Jurkat, Clone E6-1 (cell line): ENCODE measurements at places on chromosomes 4 and X.
A peak's percentile ranks its signal among the peaks of the same experiment; 100 is the strongest.

DNA sequence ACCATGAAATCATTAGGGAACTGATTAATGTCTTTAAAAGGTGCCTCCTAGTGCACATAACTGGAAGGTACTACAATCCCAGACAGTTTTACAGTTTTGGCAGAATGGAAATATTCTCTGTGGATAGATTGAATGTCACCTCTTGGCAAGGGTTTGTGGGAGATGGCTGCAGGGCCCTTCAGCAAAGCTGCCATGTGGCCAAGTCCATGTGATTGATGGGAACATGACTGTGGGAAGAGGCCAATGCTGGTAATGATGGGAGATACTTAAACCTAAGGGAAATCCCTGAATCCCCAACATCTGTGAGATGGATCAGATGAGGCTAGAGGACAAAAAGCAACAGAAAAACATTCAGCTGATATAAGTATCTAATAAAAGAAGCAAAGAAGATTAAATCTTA is 493.7 kb downstream of the MAGEE1 start:
- no peak for DNase-seq

- DNase-seq, result no peak
Observed at GRCh38 chr4:108325561-108325960, 156.8 kb upstream of the LEF1 start.

GRCh38 chr4:177356206-177356605 is 46.5 kb downstream of the NEIL3 start:
- no peak for DNase-seq

- DNase-seq, result no peak
Observed at GRCh38 chr4:8738471-8738931, 133.1 kb downstream of the HMX1 start.

- no peak for DNase-seq
Observed at GRCh38 chrX:141989815-141990214, 86.1 kb downstream of the MAGEC1 start.

DNA sequence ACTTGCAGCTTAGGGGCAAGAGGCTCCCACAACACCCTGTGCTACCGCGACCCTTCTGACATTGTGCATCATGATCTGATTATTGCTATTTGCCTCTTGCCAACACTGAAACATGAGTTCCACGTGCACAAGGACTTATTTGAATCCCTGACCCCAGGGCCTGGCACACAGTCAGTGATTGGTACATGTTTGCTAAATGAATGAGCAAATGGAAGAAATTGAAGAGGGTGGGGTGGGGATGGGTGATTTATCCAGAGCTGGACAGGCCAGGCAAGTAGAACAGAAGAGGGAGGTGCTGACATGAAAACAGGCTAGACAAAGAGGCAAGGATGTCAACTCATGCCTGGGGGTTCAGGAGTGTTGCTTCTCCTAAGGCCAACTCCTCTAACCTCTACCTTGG is 24.9 kb upstream of the RPL39 start:
- DNase-seq, result no peak

- no peak for DNase-seq
Observed at GRCh38 chrX:136209016-136209738, 42.0 kb downstream of the MAP7D3 start.

DNA sequence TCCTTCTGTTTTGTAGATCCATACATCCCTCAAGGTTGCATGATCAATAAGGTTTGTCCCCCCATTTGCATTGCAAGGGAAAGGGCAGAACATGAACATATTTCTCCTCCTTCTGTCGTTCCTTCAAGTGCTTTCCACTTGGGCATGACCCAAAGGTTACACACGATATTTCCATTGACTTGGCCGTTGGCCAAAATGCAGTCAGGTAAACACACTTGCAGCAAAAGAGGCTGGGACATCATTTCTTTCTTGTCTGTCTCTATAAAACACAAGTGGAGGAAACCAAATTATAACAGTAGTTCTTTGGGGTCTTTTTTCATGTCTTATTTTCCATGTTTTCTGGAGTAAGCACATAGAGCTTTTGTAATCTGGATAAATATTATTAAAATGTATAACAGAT is 156.1 kb downstream of the FRAS1 start:
- DNase-seq, result no peak

DNA sequence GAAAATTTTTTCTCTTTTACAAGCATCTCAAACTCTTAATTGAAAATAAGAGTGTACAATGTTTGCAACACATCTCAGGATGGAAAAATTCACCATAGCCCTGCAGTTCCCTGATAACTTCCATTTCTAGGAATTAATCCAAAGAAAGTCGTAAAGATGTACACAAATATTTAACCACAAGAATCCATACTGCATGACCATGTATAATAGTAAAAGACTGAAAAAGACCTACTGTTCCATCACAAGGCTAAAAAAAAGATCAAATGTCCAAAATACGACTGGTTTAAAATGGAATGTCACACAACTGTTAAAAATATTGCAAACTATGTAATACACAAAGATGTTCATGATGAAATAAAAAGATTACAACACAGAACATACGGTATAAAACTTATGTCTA is 32.1 kb downstream of the HUWE1 start:
- no peak for DNase-seq

- no peak for DNase-seq
Observed at GRCh38 chr4:108828620-108829019, 65.8 kb upstream of the ETNPPL start.

DNA sequence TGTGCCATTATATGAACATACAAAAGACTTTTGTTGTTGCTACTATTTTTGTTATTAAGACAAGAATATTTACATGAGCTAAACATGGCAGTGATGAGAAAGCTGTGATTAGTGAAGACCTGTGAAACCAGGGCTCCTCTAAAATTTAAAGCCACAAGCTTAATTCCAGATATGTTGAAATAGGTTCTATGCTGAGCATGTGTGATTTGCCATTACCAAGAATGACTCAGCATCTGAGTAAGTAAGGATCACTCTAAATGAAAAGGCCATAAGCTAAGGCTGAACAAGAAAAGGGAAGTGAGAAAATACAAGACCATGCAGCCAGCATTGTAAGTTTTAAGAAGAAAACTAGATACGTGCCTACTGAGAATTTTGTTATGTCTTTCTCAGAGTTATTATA is 75.9 kb upstream of the CAMK2D start:
- DNase-seq, result no peak

GRCh38 chr4:175326796-175327195 is 408.6 kb downstream of the ADAM29 start:
- no peak for DNase-seq

GRCh38 chr4:85166318-85166717 is 199.8 kb upstream of the WDFY3 start:
- no peak for DNase-seq

- no peak for DNase-seq
Observed at GRCh38 chrX:129091097-129091496, 432.2 kb downstream of the SMARCA1 start.

GRCh38 chr4:80235451-80235850 is 31.0 kb upstream of the FGF5 start:
- no peak for DNase-seq

DNA sequence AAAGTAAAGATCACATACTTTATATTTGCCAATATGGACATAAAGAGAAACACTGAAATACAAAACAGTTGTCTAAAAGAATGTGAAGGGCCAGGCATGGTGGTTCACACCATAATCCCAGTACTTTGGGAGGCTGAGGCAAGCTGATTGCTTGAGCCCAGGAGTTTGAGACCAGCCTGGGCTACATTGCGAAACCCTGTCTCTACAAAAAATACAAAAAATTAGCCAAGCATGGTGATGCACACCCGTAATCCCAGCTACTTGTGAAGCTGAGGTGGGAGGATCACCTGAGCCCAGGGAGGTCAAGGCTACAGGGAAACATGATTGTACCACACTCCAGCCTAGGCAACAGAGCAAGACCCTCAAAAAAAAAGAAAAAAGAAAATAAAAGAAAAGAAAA is 11.8 kb downstream of the RBM47 start:
- no peak for DNase-seq

GRCh38 chr4:142435599-142436235 is 410.4 kb downstream of the INPP4B start:
- no peak for DNase-seq

DNA sequence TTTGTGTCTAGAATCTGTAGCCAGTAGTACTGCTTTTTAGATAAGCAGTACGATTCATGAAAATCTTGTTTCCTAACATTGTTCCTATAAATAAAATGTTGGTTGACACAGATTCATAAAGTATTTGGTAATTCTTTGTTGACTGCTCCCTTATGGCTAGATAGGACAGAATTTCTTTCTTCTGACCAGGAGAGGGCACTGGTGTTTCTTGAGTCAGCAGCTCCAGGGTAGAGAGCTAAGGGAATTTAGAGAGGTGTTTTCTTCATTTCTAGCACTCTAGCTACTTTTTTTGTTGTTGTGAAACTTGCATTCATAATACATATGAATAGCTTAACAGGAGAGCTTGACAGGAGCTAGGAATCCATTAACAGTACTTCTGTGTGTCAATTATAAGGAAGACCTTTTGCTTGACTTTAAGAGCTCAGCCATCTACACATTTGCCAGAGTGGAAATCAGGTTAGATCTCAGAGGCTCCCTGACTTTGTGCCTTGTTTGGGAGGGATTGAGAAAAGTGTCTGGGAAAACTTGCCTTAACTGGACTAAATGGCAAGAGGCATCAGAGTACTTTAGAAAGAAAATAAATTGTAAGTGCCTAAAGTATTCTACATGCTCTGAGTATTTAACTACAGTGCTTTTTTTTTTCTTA is 756.1 kb downstream of the SH3BGRL start:
- DNase-seq, result peak; percentile 38

GRCh38 chr4:183499389-183499788 is 5.5 kb upstream of the ING2 start:
- DNase-seq, result peak; percentile 29

GRCh38 chrX:54994668-54995351 is 822 bp upstream of the PFKFB1 start:
- no peak for DNase-seq

GRCh38 chr4:100391086-100391485 is 126.7 kb downstream of the EMCN start:
- DNase-seq, result no peak

GRCh38 chr4:172149329-172149728 is 336.1 kb downstream of the GALNTL6 start:
- DNase-seq, result no peak

DNA sequence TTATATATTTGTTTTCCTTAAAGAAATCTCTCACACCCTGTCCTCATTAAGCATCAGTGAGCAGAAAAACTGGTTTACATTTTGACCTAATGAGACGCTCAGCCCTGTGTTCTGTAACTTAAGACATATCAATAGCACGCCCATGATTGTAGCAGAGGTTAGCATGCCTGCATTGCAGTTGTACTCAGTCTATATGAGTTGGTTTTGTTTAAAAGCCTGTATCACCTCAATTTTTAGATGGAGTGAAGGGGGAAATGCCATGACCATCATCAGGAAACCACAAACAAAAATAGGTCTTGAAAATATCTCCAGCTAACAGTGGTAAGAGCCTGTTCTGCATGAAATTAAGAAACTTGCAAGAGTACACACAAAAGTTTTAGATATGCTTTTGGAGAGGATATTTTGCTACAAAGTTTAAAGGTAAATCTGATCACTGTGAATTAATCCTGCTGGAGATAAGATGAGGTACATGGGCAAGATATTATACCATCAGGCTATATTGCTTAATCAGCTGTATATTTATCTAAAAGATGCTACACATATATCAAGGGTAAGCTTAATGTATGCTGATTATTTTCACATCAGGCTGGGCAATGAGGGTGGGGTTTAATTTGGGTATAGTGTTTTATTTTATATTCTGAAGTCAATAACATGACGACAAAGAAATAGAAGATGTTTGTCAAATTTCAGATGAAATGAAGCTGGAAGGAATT is 13.1 kb upstream of the COQ2 start:
- DNase-seq, result no peak

DNA sequence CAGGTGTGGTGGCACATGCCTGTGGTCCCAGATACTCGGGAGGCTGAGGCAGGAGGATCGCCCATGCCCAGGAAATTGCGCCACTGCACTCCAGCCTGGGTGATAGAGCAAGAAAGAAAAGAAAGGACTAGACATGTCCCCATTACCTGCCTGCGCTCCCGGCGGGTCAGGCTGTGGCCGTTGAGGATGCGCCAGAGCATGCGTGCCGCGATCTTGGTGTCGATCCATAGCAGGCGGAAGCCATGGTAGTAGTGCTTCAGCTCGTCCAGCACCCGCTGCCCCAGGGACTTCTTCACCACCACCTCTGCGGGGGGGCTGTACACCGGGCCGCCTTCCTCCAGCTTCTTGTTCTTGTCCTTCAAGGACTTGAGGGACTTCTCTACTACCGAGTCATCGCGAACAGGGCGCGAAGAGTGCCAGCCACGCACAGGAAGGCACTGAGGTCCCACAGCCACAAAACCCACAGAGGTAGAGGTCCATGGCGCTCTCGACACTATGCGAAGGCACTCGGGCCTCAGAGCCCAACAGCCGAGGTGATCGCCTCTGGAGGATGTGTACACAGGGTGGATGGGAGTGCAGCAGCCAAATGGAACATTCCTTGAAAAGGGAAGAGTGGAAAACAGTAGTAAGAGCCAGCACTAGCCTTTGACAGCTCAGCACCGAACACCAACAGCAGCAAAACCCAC is 14.6 kb downstream of the LETM1 start:
- DNase-seq, result peak; percentile 34

- DNase-seq, result no peak
Observed at GRCh38 chrX:130304587-130305368, 34.9 kb upstream of the SLC25A14 start.

DNA sequence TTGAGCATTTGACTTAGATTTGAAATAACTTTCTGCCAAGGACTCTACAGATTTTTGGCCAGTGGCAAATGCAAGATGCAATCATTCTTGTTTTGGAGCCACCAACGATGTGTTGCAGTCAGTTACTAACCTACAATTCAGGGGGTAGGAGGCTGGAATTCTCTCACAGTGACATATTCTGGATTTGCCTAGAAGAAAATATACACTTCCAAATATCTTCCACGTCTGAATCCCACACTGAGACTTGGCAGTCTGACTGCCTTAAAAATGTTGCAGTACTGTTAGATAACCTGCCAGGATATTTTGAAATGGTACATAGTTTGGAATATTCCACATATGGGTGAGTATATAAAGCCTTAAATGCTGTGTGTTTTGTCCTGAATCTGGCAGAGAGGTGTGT is 27.6 kb upstream of the AGTR2 start:
- no peak for DNase-seq

GRCh38 chr4:97720869-97721432 is 422.3 kb downstream of the STPG2 start:
- no peak for DNase-seq

DNA sequence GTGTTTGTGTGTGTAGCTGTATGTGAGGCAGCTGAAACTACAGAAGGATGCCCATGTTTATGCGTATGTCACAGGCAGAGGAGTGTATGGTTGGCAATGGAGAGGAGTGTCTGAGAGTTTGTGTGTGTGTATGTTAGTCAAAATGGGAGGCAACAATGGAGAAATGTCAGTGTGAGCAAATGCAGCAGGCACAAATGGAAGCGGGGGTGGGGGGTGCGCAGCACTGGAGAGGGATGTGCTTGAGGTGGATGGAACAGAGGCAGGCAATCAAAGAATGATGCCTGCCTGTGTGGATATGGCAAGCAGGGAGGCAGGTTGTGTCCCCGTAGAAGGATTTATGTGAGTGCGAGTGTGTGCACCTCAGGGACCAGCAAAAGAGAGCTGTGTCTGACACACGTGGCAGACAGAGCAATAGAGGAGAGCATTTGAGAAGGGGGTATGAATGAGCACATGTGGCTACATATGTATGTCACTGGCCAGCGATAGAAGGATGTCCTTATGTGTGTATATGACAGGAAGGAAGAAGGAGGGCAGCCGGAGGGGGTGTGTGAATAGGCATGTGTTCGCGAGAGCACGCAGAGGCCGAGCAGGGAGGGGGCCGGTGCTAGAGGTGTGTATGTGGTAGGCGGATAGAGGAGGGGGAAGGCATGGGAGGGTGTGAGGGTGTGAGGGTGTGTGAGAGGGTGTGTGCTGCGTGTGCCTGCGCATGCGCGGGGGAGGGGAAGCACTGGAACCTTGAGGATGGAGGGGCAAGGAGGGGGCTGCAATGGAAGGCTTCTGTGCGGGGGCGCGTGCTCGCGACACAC is 1.1 kb downstream of the PJA1 start:
- no peak for DNase-seq
